ENCODE measurements at places on chromosomes 3 and 15.

GRCh38 chr3:123781138-123781537 is 103.0 kb downstream of the MYLK start:
- no peak for DNase-seq

- no peak for DNase-seq
Measured at GRCh38 chr3:59774000-59774399, 724.2 kb upstream of the CFAP20DC start.

DNA sequence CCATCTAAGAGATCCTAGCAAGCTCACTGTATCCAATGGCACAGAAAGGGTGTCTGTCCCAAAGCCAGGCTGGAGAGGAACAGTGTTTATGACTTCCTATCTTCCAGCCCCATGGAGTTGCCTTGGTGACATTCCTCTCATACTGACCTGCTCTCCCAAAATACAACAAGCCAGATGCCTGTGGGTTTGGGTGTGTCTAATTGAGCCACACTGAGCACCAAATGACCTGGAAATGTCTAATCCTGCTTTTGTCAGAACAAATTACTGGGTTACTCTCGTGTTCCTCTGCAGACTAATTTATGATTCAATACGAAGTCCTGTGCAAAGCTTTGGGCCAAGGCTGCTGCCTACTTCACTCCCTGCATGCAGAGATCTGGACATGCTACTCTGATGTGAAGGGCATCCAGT is 98.1 kb upstream of the STRIT1 start:
- no peak for DNase-seq

DNA sequence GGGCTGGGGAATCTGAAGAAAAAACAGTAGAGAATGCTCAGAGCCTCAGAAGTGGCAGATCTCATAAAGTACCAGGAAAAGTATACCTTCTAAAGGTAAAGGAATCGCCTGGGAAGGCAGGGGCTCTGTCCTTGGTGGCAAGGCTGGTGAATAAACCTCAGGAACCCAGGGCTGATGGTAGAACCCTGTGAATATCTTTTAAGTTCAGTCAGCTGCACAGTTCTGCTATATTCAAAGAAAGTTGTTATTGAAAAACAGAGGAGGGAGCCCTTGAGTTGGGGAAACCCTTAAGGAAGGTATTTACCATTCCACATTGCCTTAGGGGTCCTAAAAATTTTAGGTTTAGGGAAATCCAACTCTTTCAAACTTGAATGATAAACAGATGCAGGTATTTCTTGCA is 31.2 kb downstream of the ZPLD1 start:
- no peak for DNase-seq

DNA sequence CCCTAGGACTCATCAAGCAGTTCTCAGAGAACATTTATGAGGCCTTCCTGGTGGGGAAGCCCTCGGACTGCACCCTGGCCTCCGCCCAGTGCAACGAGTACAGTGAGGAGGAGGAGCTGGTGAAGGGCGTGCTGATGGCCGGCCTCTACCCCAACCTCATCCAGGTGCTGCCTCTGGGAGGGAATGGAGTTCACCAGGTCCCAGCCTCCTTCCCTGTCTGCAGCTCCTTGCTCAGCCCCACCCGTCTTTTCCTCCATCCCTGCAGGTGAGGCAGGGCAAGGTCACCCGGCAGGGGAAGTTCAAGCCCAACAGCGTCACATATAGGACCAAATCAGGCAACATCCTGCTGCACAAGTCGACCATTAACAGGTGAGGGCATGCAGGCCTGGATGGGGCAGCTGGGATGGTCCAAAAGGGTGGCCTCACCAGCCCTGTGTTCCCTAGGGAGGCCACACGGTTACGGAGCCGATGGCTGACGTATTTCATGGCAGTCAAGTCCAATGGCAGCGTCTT is 46.3 kb downstream of the DHX30 start:
- DNase-seq: no peak

DNA sequence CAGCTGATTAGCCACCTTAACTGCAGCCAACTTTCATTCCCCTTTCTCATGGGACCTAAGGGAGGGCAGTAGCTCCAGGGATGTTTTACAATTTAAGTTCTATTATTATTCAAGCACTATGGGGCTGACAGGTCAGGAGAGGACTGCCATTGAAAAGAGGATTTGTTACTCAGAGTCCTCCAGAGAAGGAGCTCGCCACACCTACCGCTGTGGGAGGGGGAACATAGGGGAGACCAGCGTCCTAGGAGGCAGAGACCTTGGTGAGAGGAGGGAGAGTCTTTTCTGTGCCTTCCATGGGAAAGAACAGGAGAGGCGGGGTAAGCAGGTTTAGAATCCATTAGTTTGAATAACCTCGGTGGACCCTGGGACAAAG is 14.4 kb downstream of the ATP10A start:
- no peak for DNase-seq

DNA sequence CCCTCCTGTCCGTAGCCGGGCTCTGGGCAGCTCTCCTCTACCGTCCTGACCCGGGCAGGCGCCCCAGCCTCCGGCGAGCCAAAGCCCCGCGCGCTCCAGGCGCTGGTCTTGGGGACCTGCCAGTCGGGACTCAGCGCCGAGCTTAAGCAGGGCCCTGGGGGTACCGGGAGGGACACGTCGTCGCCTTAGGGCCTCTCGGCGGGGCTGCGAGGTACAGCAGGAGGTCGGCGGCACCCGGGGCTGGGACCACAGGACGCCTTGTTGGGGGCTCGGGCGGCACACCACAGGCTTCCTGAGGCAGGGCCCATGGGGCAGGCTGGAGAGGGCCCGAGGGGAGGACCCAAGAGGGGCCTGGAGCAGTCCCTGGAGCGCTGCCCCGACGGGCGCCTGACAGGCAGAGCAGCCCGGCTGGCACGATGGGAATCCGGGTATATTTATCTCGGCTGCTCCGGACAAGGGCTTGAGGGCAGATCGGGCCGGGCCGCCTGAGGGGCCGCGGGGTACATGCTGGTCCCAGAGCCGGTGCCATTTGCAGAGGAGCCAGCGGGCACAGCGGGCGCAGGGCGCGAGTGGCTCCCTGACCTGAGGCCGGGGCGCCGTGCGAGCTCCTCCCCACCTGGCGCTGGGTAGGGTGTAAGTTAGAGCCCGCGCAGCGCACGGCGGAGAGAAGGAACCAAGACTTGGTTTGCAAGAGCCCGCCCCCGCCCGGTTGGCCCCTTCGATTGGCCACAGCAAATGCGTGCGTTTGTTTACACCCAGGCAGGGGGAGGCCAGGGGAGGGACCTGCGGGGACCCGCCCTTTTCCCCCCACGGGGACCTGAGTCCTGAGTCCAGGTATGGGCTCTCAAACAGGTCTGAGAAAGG is 574 bp downstream of the SLC38A3 start:
- DNase-seq: no peak

DNA sequence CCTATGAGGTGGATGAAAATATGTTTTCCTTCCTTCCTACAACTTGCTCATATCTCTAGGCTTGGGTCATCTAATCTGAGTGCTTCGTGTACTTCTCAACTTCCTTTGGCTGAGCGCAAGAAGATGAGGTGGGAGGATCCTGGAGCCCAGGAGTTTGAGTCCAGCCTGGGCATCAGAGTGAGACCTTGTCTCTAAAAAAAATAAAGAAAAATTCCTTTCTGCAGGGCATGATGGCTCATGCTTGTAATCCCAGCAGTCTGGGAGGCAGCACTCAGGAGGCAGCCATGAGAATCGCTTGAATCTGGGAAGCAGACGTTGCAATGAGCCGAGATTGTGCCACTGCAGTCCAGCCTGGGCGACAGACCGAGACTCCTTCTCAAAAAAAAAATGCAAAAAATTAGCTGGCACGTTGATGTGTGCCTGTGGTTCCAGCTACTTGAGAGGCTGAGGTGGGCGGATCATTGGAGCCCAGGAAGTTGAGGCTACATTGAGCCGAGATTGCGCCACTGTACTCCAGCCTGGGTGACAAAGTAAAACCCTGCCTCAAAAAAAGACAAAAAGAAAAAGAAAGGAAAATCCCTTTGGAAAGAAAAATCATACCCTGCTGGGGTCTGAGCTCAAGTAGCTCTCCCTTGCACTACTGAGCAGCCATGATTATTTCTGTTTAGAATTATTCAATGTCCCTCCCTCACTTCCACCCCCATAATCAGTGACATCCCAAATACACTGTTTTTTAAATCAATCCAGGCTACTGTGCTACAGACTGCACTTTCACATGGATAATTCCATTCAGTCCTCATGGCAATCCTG is 28.0 kb upstream of the RAB11A start:
- DNase-seq: no peak

DNA sequence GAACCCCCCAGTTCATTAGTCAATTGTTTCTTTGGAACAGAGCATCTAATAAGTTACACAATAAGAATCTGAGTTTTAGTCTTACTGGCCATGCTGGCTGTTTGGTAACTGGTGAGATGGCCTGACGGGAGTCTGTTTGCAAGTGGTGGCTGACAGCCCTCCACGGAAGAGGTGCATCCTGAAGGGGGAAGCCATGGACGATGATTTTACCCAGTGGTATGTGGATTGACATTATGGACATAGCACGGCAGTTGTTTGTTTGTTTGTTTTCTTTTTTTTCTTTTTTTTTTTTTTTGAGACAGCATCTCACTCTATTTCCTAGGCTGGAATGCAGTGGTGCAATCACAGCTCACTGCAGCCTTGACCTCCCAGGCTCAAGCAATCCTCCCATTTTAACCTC is 156.0 kb downstream of the RPLP1 start:
- DNase-seq: no peak

GRCh38 chr15:100438570-100438969 is 90.2 kb downstream of the CERS3 start:
- DNase-seq: no peak
